ENCODE measurements at places on chromosomes 4 and X. TPM values are rescaled to one million over a fixed set of nuclear protein-coding genes. Genes with fewer than 3 reads are reported as not detected.

DNA sequence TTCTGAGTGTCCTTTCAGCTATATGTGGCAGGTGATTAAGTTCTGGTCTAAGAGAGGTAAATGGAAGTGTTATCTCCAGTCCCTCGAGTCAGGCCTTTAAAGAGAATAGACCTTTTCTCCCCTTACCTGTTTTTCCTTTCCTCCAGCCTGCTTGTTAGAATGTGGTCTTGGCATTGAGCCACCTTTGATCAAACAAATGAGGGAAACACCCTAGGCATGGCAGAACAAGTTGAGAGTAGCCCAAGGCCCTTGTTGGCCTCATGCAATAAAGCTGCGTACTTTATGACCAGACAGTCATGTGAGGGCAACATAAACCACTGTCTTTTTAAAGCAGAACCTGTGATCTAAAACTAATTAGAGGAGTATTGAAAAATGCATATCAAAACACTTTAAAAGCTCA, 13.2 kb upstream of the IL13RA2 start:
- peak; percentile 2 for DNase-seq

DNA sequence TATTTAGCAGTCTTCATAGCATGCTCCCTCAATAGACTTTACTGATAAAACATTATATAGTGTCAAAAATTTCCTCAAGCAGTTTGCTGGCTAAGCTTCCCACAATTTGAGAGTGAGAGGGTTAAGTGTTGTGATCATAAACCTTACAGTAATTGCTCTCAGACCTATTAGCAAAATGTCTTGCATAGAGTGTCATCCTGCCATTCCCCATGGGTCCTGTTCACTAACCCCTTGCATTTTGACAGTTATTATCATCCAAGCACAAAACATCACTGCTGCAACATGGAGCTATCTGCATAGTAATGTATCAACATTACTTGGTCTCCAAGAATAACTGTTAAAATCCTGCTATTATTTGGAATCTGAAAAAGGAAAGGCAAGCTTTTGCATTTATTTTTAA, 196.1 kb upstream of the GK2 start:
- DNase-seq = no peak

DNA sequence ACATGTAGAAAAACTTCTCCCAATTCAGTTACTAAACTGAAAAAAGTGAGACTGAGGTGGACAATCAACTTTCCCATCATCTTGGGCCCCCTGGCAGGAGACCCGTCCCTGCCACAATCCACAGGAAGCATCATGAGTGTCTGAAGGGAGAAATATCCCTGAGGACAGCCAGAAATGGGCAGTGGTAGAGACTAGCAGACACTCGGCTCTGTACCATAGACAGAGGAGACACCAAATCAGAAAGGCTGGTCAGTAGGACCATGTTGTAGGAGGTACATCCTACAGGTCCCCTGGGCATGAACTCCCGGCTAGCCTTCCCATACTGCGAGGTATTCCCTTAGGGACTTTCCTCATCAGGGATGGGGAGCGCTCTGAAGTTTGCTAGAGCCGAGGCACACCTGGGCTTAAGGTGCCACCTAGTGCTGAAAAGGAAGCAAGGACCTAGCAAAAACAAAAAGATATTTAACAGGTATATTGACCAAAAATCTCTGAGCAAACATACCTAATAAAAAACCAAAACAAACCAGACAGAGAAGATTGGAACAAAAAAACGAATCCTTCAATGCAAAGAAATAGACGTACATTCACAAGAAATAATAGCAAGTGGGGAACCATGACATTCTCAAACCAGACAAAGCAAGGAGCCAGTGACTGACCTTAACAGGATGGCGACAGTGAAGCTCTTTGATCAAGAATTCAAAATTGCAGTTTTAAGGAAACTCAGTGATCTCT, 55.6 kb downstream of the HAUS3 start:
- DNase-seq = peak; percentile 47

DNA sequence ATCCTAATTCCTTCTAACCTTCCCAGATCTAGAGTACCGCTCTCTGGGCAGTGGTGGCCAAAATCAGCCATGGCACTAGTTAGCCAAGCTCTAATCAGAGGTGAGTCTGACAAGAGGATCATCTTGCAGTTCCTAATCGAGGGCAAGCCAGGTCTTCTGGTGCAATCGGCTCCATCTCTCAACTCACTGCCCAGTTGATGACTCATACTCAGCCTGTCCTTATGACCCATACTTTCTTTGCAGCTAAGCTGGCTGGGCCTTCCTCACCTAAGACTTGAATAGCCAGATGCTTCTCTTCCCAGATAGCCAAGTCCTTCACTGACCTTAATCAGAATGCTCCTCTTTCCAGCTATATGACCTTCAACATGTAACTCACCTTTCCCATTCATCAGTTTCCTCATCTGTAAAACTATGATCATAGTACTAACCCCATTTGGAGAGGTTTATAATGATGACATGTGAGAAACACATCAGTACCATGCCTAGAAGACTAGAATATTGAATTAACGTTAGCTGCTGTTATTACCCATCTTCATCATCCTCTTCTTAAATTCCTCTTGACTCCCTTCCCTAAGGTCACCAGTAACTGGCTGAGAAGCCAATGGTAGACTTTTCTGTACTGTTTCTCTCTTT, 57.1 kb downstream of the RELL1 start:
- peak; percentile 24 for DNase-seq

GRCh38 chr4:78799551-78800495, 23.7 kb downstream of the BMP2K start:
- no peak for DNase-seq

DNA sequence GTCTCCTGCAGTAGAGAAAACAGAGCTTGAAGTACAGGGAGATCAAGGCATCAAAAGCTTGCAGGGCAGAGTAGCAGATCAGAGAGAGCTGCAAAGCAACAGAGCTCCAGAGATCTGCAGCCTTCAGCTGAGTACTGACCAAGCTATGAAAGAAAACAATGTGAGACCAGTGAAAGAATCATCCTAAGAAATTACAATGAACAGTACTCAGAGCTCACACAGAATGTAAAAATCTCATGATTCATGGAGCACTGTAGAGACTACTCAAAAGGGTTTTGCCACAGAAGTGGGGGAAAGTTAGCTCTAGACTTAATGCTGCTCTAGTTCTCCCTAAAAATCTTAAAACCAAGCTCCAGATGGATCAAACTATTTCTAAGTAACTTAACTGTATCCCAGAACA, 80.0 kb upstream of the MAB21L2 start:
- DNase-seq = no peak

- no peak for DNase-seq
These were observed 11.8 kb upstream of the KIAA0232 start for GRCh38 chr4:6770581-6771228.

GRCh38 chr4:173237762-173238161, 69.2 kb downstream of the GALNT7 start:
- DNase-seq = no peak

Gene PNCK
- total RNA-seq = not detected

Measured in Daoy (cell line).